ENCODE measurements at places on chromosomes 5 and 9.

- no peak for DNase-seq
These were observed 101.0 kb downstream of the PIP5K1B start for GRCh38 chr9:68805890-68806517.

DNA sequence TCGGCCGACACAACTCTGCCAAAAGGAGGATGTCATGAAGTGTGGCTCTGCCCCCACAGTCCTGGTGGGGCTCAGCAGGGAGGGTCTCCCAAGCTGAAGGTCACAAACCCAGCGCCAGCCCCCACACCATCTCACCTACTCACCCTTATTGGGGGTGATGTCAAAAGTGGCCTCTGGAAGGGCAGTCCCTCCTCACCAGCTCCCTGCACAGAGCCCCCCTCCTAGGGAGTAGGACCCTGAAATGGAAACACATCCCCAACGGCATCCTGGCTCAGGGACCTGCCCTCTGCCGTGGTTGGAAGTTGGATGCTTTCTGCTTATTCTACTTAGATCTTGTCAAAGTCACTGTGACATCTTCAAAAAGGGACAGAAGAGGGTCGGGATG, 89.5 kb downstream of the NSUN2 start:
- DNase-seq = peak; percentile 5

DNA sequence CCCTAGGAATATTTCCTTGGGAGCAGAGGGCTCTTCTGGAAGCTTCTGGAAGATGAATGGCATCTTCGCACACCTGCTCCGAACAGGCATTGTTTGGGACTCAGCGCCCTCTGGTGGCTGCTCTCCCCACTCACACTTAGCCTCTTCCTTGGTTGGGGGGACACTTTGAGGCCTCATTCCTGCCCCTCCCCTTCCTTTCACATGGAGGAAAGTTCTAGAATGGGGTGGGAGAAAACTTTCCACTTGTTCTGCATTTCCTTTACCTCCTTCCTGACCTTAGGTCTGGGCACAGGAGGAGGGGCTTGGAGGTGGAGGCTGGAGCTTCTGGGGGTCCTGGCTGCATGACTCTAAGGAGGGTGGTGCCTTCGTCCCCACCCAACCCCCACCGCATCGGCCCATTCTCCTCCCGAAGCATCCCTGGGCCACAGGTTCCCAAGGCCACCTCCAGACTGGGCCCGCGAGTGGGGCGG, 19.3 kb upstream of the SMIM32 start:
- peak; percentile 77 for DNase-seq

- no peak for DNase-seq
These were observed 5.0 kb downstream of the DIPK1B start for GRCh38 chr9:136717399-136717798.

- DNase-seq = peak; percentile 88
These were observed 25.0 kb upstream of the TDRD7 start for GRCh38 chr9:97386733-97387503.

DNA sequence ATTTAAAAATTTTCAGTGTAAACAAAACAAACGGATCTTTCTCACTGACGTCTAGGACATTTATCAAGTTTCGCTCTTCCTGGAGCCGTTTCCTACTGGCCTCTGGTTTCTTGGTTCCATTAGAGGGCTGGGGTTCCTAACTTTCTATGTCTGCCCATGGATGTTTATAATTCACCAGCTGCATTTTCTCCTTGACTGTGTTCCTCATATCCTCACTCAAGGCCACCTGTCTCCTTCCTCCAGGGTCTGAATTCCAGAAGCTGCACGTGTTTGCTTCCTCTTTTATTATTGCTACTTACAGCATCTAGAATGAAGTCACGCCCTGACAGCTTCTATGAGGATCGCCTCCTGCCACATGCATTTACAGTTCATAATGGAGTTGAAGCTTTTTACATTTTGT, 74.1 kb upstream of the BASP1 start:
- peak; percentile 58 for DNase-seq

- no peak for DNase-seq
These were observed 20.4 kb downstream of the RPS23 start for GRCh38 chr5:82257729-82258128.

DNA sequence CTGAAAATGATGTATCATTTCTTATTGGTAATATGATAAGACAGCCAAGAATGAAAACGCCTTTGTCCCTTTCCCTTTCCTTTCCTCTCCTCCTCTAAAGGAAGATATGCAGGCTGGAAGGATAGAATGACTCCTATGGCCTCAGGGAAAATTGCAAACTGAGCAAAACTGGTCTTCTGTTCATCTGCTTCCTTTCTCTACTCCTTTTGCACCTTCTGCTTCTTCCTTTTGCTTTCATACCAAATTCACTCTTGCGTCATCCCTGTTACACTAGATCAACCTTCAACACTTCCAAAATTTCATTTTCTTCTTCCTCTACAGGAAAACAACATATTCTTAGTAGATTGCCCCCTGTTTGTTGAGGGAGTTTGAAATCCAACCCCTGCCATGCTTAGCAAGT, 234.1 kb downstream of the ADAMTS6 start:
- no peak for DNase-seq

DNA sequence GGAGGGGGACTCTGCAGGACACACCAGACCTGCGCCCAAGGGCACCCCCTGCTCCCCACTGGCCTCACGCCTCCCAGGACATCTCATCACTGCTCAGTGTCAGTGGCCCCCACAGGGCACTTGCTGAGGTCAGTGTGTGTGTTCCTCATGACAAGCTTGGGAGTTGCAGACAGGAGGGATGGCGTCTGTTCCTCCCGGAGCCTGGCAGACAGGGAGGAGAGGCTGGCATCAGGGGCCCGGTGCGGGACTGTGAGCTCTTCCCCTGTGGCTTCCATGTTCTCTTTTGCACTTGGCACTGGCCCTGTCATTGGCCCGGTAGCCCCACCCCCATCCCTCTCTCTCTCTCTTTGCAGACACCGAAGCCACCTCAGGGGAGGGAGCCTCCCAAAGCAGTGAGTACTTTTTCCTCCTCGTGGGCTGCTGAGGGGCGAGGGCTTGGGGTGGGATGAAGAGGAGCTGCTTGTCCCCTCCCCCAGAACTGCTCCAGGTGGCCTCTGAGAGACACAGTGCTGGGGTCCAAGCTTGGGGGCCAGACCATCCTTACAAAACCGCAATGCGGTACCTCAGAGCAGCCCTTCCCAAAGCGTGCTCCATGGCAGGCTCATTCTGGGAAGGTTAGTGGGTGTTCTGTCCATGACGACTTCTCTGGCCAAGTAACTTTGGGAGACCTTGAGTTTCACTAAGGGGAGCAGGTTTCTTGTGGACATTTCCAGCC, 75.7 kb downstream of the AMBP start:
- peak; percentile 12 for DNase-seq

DNA sequence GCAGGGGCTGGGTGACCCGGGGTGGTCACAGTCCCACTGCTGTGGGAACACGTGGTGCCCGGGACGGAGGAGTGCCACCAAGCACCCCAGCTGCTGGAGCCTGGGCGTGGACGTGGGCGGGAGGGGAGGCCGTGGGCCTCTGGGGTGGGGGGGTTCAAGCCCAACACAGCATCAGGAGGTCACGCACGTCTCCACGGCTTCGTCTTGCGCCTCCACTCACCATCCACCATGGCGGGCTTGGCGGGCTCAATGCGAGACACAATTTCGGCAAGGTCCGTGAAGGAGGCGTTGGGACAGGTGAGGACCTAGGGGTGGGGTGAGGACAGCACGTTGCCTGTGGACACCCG, 2.2 kb upstream of the NSMF start:
- DNase-seq = no peak

Data from colonic mucosa (tissue), 4 donors.